ENCODE measurements at places on chromosomes 7 and 10.

- DNase-seq = no peak
Measured at GRCh38 chr7:97116308-97116707, 1.2 kb upstream of the SDHAF3 start.

DNA sequence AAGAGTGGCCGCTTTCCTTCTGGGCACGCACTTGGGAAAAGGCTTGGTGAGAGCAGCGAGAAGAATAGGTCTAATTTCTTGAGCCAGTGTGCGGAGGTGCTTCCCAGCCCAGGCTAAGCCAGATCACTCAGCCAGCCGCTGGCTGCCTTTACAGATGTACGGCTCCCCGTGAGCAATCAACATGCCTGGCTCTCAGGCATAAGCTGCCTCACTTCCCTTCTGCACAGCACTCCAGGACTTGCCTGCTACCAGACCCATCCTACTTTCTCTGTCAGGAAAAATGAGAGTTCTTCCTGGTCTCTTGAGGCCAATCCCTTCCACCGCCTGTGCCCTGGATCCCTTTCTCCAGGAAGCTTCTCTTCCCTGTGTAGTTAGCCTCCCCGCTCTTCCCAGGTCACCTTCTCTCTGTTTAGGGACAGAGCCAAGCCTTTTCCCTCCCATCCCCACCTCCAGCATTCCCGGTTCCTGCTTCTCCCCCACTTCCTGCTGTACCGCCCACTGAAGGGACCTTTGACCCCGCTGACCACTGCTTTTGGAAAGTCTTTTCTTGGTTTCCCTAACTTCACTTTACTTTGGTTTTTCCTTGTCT, 1.1 kb upstream of the ACTR3C start:
- DNase-seq = no peak

- no peak for DNase-seq
Measured at GRCh38 chr10:10270126-10271050, 747.3 kb upstream of the CELF2 start.

DNA sequence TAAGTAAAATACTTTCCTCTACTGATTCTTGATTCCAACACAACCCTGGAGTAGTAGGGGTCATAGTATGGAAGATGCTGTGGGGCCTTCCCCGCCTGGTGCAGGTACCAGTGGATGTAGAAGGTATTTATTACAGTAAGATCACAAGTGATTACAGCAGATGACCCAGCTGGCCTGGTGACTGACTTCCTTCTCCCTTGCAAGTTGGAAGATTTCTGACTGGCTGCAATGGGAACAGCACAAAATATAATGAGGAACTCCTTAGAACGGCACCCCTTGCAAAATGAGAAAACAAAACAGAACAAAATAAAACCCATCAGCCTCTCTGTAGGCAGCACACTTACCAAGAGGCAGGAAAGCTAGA, 61.7 kb upstream of the TARP start:
- DNase-seq = no peak

DNA sequence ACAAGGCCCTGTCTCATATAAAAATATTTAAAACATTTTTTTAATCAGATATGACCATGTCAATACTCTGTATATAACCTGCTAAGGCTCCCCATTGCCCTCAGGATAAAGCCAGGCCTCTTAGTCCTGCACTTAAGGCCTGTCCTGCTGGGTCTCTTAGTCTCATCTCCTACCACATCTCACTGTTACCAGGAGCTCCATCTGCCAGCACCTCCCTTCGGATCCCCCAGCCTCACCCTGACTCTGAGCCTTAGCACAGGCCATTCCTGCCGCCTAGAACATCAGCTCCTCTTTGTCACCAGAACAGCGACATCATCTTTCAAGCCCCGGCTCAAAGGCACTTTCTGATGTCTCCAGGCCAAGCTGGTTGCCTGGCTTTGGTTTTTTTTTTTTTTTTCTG, 25.7 kb upstream of the GTF2IRD1 start:
- peak; percentile 32 for DNase-seq

DNA sequence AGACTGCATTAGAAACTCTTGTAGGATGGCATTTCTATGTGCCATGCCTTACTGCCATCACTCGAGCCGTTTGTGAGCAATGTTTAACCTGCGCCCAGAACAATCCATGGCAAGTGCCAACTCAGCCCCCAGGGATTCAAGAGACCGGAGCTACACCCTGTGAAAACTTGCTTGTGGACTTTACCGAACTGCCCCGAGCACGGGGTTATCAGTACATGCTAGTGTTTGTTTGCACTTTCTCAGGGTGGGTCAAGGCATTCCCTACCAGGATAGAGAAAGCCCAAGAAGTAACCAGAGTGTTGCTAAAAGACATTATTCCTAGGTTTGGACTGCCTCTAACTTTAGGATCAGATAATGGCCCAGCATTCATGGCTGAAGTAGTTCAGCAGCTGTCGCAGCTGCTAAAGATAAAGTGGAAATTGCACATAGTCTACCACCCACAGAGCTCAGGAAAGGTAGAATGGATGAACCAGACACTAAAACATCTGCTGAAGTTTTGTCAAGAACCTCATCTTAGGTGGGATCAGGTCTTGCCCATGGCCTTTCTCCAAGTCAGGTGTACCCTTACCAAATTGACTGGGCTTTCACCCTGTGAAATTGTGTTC, 8.9 kb upstream of the CYREN start:
- DNase-seq = no peak

DNA sequence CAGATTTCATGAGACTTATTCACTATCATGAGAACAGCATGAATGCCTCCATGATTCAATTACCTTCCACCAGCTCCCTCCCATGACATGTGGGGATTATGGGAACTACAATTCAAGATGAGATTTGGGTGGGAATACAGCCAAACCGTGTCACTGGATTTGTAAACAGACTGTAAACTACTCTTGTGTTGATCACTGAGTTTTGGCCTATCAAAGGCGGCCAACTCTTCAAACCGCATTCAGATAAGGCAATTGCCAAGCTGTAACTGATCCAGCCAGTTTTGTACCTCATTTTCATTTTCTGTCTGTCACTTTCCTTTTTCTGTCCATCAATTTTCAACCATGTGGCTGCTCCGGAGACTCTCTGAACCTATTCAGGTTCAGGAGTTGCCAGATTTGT, 27.2 kb upstream of the PAPSS2 start:
- DNase-seq = no peak

GRCh38 chr10:96170230-96170629, 40.1 kb downstream of the ZNF518A start:
- DNase-seq = no peak

- no peak for DNase-seq
Measured at GRCh38 chr10:104256335-104256961, 1.8 kb downstream of the GSTO1 start.

- no peak for DNase-seq
Measured at GRCh38 chr10:7230036-7230435, 180.8 kb downstream of the SFMBT2 start.

GRCh38 chr7:90761584-90761983, 165.5 kb downstream of the CDK14 start:
- DNase-seq = no peak

- no peak for DNase-seq
Measured at GRCh38 chr10:110069502-110069982, 61.8 kb downstream of the ADD3 start.
